NCI-H1694 (cell line): ENCODE measurements at places on chromosomes 5 and 9.

DNA sequence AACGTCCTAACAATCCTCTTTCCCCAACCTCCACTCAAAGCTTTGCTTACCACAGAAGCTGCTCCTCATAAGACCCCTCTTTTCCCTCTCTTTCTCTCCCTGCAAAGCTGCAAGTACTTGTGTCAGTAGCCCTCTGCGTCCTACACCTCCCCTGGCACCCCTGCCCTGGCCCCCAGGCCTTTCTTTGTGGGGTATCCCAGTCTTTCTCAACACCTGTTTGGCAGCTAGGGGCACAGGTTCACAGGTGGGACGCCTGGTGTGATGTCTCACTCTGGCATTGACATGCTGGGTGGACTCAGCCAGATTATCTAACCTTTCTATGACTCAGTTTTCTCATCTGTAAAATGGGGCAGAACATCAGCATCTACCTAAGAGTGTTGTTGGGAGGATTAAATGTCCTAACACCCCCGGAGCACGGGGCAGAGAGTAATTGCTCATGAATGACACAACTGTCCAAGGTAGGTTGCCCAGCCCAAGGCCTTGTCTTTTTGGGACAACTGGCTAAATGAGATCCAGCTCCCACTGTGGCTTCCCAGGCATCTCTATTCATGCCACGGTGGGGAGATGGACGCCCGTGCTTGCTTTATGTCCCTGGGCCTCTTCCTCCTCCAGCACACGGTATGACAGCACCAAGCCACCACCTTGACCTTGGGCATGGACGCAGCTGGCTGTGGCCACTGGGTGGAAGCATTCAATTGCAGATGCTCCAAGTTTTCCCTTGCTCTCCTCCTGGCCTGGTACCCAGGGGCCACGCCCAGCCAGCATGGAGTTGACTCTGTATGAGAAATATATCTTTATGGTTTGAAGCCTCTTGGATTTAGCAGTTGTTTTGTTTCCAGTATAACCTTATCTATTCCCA lies 190.4 kb downstream of the RGS3 start:
- no peak for DNase-seq

GRCh38 chr9:112921549-112921948 lies 30.9 kb upstream of the SLC46A2 start:
- peak; percentile 18 for DNase-seq

- no peak for DNase-seq
These were observed 31.7 kb downstream of the GLT6D1 start for GRCh38 chr9:135607401-135608293.

- no peak for DNase-seq
These were observed 3.5 kb upstream of the BTF3 start for GRCh38 chr5:73494721-73495120.

GRCh38 chr5:155792873-155793272 lies 534.1 kb upstream of the SGCD start:
- no peak for DNase-seq

- DNase-seq = no peak
These were observed 152.5 kb downstream of the DMRT2 start for GRCh38 chr9:1202512-1203280.

- DNase-seq = no peak
These were observed 79.7 kb upstream of the ICE1 start for GRCh38 chr5:5342784-5343183.

DNA sequence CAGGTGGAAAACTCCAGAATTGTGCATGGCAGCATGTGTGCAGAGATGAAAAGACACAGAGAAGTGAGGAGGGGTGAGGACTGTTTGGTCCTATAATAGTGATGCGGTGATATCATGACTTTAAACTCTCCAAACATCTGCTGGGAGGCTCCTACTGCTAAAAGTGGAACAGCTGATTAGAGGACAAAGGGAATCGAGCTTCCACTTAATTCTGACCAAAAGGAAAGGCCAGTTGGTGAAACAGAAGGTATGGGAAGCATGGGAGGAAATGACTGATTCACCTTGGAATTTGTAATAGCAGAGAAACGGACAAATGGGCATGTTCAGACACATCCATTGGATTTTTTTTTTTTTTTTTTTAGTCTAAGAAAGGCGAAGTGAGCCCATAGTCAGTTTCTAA lies 67.5 kb upstream of the MAMDC2 start:
- no peak for DNase-seq
